CD4-positive, alpha-beta T cell treated with Interferon alpha-2 for 1 hour (primary cell): ENCODE measurements at places on chromosomes 1 and 21.

- DNase-seq: peak; percentile 10
Observed at GRCh38 chr1:92544756-92545165, 58.0 kb upstream of the GFI1 start.

GRCh38 chr1:215118081-215118480 lies 35.5 kb downstream of the KCNK2 start:
- DNase-seq: no peak

- DNase-seq: no peak
Observed at GRCh38 chr1:164796916-164797315, 237.9 kb downstream of the PBX1 start.

- DNase-seq: no peak
Observed at GRCh38 chr1:96355521-96355920, 366.1 kb upstream of the PTBP2 start.

DNA sequence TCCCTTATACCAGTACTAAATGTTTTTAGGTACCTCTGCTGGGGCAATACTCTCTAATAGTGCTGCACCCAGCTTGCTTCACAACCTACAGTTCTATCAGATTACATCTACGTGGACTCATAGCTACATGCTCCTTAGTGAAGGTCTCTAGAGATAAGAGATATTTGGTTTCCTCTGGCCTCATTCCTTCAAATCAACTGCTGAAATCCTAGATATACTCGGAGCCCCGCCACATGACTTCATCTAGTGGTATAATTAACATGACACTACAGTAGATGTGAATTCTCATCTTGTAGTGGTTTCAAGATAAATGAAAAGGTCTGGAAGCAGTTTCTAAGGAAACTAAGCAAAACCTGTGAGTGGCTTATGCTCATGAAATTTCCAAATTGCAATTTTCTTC lies 115.4 kb downstream of the SMYD2 start:
- DNase-seq: no peak

GRCh38 chr1:156293895-156294294 lies 1.6 kb downstream of the GLMP start:
- DNase-seq: no peak

GRCh38 chr1:239831577-239832355 lies 259.9 kb upstream of the FMN2 start:
- no peak for DNase-seq

DNA sequence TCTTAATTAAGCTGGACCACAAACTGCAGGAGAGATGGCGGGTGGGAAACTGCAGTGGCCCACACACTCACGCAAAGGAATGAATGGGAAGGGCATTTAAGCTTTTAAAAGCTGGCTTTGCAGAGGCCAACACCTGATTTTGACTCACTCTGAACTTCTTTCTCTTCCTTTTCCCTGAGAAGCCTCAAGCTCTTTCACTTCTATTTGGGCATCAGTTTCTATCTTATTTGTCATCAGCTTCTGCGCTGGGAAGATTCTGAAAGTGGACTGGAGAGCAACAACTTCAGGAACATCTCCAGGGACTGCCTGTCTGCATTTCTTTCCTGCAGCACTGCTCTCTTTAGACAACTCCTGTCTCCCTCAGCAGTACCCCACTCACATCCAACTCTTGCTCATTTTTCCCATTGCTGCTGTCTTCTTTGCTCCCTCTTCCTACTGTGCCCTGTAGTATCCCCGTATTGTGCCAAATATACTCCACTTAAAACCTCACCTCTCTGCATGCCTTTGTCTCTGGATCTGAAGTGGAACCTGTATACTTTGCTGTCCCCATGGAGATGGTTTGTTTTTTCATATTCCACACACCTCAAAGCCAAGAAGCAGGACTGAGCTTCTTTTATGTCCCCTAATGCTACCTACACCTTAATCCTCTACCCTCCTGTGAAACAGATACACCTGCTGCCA lies 143.3 kb upstream of the JUN start:
- no peak for DNase-seq

GRCh38 chr1:176032040-176032645 lies 174.9 kb downstream of the COP1 start:
- DNase-seq: no peak

GRCh38 chr1:205245096-205245495 lies 17.4 kb downstream of the TMCC2 start:
- no peak for DNase-seq

DNA sequence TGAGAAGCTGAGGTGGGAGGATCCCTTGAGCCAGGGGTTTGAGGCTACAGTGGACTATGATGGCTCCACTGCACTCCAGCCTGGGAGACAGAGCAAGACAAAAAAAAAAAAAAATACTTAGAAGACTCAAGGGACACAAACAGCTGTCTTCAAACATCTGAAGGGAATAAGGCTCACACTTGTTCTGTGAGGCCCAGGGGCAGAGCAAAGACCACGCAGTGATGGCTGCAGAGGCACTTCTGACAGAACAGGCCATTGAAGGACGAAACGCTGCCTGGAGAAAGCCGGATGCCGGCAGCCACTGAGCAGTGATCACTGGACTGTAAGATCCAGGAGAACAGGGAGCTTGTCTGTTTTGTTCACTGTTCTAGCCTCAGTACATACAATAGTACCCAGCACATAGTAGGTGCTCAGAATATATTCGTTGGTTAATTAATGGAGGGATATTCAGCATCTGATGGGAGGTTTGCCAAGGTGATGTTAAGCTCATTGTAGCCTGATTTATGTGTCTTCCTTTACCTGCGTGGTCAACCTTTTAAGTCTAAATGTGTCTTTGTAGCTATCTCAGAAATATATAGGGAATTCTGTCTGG lies 12.1 kb upstream of the NDC1 start:
- DNase-seq: no peak

DNA sequence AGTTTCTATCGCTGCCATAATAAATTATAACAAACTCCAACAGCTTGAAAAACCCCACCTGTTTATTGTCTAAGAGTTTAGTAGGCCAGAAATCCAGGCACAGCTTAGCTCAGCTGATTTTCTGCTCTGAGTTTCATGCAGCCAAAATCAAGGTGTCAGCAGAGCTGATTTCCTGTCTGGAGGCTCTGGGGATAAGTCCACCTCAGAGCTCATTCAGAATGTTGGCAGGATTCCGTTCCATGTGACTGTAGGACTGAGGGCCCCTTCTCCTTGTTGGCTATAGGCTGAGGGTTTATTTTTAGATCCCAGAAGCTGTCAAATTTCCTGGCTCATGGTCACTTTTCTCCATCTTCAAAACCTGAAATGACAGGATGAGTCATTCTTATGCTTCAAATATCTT lies 91.6 kb upstream of the CHODL start:
- no peak for DNase-seq

DNA sequence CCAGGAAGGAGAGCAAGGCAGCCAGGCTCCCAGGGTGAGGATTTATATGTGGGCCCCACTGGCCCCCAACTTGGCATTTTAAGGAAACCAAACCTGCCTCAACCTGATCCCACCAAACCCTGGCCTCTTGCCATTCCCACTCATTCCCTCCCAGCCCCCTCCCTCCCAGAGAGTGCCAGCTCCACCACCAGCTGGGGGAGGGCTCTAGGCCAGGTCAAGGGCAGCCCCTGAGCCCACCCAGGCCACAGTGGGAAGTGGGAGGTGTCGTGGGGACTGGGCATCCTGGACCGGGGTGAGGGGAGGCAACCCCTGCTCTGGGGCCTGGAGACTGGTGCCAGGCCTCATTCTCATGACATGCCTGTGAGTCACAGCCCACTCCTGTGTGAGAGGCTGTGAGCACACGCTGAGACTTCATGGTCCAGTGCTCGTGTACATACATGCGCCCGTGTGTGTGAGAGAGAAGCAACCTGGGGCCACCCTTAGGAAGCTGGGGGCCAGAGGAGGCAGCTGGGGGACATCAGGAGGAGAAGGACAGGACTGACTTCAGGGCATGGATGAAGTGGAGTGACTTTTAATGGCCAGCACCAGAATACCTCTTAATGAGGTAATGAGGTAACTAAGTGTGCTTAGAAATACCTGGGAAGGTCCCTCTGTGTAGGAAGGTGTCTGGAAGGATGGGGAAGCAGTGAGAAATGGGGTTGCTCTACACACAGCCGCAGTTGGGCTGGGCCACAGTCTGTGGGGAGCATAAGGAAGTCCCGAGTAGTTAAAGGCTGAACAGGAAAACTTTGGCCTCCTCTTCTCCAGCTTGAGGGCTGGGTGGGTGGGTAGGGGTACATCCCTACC lies at the start of gene S100A2:
Gene S100A2, minus strand, starts transcription at position 316 of the 846 bp plus-strand sequence. CDS start 1,967 bp downstream, outside the sequence.
- DNase-seq: peak; percentile 54
